ENCODE measurements at places on chromosomes 12 and 14. TPM values are rescaled to one million over a fixed set of nuclear protein-coding genes. Genes with fewer than 3 reads are reported as not detected.
A peak's percentile ranks its signal among the peaks of the same experiment; 100 is the strongest.

DNA sequence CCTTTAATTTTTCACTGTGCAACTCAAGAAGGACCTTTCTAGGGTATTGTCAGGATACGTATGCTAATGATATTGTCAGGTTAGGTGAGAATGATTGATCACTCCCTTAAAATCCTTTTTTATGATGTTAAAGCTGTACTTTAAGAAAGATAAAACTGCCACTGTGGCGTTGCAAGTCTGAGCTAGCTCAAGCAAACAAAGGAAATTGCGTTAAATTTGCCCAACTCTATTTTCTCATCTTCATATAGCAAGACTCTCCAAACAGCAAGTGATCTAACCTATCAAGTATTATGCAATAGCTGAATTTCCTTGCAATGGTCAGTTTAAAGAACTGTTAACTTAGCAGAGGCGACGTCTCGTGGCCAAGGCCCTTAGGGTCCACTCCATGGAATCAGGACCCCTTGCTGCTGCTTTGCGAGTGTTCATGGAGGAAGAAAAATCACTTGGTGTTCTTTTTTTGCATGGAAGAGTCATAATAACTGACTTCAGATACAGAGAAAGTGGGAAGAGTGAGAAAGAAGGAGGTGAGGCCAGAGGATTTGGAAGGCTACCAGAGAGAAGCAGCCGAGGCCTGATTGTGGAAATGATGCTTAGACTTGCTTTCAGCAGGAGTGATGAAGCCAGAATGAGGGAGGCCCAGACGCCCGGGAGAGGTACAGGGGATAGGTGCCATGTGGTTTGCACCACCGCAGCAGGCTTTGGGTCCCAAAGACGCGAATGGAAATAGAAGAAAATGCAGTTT lies 2.5 kb downstream of the TRAF3 start:
- no peak for DNase-seq

- DNase-seq, result no peak
Observed at GRCh38 chr12:78120866-78121560, 290.3 kb downstream of the NAV3 start.

- no peak for DNase-seq
Observed at GRCh38 chr14:50303744-50304471, 8.1 kb downstream of the L2HGDH start.

The CLEC1A gene
- total RNA-seq, result 3.2 TPM

- DNase-seq, result no peak
Observed at GRCh38 chr12:58504143-58504938, 416.0 kb downstream of the LRIG3 start.

DNA sequence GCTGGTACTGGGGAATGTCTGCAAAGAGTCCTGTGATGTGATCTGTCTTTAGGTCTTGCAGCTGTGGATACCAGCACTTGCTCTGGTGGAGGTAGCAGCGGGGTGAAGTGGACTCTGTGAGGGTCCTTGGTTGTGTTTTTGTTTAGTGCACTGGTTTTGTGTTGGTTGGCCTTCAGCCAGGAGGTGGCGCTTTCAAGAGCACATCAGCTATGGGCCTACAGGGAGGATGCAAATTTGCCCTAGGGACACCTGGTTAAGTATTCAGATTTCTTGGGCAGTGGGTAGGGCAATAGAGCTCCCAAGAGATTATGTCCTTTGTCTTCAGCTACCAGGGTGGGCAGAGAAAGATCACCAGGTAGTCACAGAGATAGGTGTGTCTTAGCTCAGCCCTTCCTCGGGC lies 63.8 kb downstream of the PTGER2 start:
- no peak for DNase-seq

The PRKD1 gene
- 27.7 TPM for total RNA-seq

The PLEKHD1 gene
- total RNA-seq, result 0.11 TPM

The COL2A1 gene
- total RNA-seq, result 2.3 TPM

The SERPINA1 gene
- total RNA-seq, result 1.9 TPM

DNA sequence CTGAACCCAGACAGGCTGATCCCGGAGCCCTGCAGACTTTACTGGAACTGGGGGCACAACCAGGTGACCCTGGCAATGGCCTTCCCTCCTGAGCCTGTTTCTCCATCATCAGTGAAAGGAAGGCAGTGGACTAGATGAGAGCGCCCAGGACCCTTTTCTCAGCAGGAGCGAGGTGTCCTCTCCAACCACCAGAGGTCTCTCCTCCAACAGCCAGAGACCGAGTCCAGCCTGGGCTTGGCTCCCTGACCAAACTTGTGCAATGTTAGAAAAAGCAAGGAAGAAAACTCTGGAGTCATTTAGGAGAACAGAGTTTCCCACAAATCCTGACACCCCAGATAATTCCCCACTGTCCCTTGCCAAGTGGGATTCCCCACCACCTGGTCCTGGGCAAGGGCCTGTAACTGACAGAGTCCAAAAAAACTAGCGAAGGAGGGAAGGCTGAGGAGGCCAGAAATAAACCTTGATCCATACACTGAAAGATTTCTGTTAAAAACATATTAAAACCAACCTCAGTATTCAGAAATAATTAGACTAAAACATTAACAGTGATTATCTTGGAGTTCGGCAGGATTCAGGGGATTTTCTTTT lies 9.0 kb downstream of the RPS6KL1 start:
- DNase-seq, result peak; percentile 49

DNA sequence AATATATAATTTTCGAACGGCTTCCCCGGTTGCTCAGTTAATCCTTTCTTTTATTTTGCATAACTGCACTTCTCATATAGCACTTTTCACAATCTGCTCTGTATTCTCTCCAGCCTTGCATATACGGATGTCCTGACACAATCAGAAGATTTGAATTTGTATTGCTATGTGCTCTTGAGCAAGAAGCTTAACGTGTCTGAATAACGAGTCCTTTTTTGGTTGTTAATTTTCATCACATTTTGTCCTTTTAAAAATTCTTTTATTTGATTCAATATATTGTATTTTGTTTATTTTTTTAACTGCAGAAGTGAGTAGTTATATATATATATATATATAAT lies 17.6 kb downstream of the A2M start:
- DNase-seq, result no peak

The TGM1 gene
- 1.2 TPM for total RNA-seq

- DNase-seq, result no peak
Observed at GRCh38 chr12:78403681-78404080, 460.9 kb upstream of the SYT1 start.

GRCh38 chr12:119601877-119602733 lies 8.5 kb downstream of the TMEM233 start:
- DNase-seq, result no peak

GRCh38 chr14:68333262-68333661 lies 459.6 kb downstream of the ZFP36L1 start:
- DNase-seq, result no peak

The RNASE3 gene
- total RNA-seq, result not detected

- no peak for DNase-seq
Observed at GRCh38 chr14:68394118-68394763, 398.6 kb downstream of the ZFP36L1 start.

DNA sequence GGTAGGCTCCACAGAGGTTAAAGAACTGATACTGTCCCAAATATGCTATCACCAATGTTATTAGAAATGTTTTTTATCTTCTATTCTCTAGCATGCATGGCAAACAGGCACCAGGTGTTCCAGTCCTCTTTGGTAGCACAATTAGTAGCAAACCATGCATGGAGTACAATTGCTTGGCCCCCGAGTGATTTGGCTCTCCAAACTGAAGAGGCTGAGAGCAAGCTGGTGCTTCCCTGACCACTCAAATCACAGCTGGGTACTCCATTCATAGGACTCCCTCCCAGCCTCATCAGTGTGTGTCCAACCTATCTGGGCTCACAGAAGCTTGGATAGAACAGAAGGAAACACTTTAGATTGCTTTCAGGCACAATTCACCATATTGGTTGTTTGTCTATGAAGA lies 93.4 kb downstream of the DIO2 start:
- DNase-seq, result no peak

DNA sequence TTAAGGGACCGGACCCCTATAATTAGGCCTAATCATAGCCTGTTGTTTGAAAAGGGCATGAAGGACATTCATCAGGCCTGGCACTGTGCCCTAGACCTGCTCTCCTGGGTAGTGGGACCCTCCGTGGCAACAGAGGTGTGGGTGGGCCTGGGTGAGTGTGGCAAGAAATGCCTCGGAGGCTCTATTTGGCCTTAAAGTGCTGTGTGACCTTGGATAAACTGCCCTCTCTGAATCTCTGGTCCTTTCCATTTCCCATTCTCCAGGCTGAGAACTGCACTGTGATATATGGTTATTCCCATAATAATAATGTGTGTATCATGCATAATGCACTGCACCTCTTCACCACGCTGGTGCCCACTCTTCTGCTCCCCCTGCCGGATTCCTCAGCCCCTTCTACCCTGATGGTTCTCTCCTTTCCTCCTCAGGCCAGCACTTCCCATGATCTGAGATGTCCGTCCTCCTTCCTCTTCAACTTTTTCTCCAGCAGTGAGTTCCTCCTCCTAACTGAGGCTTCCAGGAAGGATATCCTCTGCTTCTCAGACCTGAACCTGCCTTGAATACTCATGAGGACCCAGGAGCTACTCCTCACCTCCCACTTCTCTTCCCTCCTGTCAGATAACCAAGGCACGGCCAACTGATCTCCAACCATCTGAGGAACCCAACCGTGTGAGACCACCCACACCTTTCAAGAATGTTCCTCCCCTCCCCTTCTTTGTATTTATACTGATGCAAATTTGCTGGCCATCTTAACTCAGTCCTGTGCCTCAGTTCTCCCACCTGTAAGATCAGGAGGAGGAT lies 111.0 kb upstream of the PZP start:
- no peak for DNase-seq

The AMN gene
- 0.21 TPM for total RNA-seq

DNA sequence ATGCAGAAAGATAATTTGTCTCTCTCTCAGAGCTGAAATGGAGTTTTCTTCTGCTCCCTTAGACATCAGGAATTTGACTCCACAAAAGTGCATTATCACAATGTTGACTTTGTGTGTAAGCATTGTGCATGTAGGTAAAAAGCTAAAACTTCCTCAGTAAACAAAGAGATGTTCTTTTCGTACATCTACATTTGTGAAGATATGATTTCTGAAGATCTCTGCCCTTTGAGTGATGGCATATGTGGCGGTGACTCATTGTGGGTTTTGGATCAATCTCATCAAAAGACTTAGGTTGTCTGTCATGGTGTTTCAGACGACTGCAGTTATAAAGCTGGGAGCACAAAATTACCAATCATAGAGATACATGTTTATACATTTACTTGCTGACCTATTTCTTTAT lies 411.4 kb upstream of the LMO3 start:
- DNase-seq, result no peak

GRCh38 chr12:114820796-114821195 lies 136.8 kb upstream of the TBX3 start:
- DNase-seq, result no peak

The KRT3 gene
- total RNA-seq, result not detected
